Stimulated activated CD8-positive, alpha-beta memory T cell treated with anti-CD3 and anti-CD28 coated beads, Interleukin-7, amount 100 ng/mL, for 48 hours (primary cell): ENCODE measurements at places on chromosomes 2 and 18.

DNA sequence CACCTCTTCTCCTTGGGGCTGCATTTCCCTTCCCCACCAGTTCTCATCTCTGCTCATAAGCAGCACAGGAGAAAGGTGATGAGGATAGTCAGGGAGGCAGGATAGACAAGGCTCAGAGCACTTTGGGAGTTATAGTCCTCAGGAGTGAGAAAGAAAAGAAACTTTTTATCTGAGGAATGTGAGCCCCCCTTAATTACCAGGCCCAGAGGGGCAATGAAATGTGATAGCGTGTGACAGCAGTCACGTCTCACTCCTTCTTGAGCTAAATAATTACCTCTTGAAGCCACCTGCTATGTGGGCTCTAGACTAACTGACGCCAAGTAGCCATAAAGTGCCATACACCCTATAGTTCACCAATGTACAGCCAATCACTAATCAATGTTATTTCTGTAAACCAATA, 105.8 kb downstream of the SPP2 start:
- no peak for DNase-seq

GRCh38 chr2:204891739-204892138, 346.5 kb downstream of the PARD3B start:
- DNase-seq = no peak

- DNase-seq = no peak
Observed at GRCh38 chr2:129794116-129794515, 185.3 kb upstream of the RAB6C start.

GRCh38 chr2:207491086-207491485, 38.7 kb upstream of the CREB1 start:
- no peak for DNase-seq

GRCh38 chr2:169275696-169276444, 86.5 kb downstream of the LRP2 start:
- DNase-seq = no peak

DNA sequence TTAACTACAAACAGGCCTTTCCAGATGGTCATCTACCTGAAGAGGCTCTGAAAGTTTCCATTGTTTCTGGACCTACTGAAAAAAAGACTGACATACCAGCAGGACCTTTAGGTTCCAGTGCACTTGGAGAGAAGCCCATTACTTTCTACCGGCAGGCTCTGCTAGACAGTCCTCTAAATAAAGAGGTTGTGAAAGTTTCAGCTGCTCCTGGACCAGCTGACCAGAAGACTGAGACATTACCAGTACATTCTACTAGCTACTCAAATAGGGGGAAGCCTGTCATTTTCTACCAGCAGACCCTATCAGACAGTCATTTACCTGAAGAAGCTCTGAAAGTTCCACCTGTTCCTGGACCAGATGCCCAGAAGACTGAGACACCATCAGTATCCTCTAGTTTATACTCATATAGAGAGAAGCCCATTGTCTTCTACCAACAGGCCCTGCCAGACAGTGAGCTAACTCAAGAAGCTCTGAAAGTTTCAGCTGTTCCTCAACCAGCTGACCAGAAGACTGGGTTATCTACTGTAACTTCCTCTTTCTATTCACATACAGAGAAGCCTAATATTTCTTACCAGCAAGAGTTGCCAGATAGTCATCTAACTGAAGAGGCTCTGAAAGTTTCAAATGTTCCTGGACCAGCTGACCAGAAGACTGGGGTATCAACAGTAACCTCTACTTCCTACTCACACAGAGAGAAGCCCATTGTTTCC, 65.8 kb downstream of the ALMS1 start:
- no peak for DNase-seq

GRCh38 chr2:142234741-142235140, 103.9 kb upstream of the LRP1B start:
- no peak for DNase-seq

DNA sequence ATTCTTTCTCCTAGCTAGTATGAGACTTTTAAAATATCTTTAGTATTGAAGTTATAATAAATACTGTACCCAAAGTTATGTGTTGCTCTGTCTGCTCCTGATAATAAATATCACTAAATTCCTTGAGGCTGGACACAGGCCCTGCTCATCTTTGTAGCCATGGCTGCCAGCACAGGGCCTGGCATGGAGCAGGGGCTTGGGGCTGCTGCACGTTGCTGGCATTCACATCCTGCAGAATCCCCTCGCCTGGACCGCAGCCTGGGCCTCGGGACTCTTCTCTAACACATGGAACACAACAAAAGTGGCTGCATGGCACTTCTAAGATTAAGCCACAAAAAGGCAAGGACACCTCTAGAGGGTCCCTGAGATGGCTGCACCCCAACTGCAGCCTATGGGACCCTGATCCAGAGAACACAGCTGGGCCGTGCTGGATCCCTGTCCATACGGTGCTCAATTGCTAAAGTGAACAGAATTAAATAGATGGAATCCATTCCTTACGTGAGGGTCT, 477.5 kb upstream of the MYT1L start:
- DNase-seq = no peak

DNA sequence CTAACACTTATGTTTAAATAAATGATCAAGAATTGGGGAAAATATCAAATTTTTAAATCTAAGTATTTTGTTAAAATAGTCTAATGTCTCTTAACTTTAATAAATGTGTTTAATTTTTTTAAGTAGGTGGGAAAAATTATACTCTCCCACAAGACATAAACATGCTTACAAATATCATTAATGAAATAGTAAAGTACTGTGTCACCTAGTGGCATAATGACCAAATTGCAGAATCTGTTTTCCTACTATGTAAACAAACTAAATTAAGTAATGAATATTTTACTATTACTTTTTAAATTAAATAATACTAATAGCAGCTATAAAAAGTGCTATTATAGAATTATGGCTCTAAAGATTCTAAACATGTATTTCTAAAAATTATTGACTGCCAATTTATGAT, 52.0 kb upstream of the CHAC2 start:
- DNase-seq = no peak

DNA sequence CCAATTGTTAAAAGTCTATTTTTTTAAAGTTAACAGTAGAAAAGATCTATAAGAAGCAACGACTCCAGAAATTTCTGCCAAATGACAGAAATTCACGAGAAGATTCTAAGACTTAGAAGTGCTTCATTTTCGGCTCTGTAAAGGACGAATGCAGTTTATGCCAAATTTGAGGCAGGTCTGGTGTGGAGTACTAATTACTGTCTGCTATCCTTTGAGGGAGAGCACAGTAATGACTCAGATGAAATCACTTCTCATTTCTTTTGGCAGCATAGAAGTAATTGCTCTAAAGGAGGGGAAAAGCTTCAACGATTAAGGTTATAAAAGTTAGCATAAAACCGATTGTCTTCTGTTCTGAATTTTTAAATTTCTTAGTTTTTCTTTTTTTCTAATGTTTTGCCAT, 11.4 kb downstream of the G6PC2 start:
- DNase-seq = no peak

- DNase-seq = no peak
Observed at GRCh38 chr18:26757263-26758019, 108.1 kb downstream of the AQP4 start.

GRCh38 chr18:79465392-79465991, 69.8 kb downstream of the NFATC1 start:
- no peak for DNase-seq

DNA sequence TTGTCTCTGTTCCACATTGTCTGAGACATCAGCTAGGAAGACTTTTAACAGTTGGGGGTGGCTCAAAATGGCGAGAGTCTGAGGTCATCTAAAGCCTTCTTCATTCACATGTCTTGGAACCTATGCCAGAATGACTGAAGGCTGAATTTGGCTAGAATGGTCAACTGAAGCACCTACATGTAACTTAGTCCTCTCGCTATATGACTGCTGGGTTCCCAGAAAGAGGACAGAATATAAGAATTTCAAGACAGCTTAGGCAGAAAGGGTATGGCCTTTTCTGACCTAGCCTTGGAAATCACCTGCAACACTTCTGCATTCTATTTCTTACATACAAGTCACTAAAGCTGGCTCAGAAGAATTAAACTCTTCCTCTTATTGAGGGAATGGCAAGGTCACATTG, 75.6 kb upstream of the OTX1 start:
- no peak for DNase-seq

- DNase-seq = no peak
Observed at GRCh38 chr2:224369028-224369632, 32.8 kb downstream of the FAM124B start.

DNA sequence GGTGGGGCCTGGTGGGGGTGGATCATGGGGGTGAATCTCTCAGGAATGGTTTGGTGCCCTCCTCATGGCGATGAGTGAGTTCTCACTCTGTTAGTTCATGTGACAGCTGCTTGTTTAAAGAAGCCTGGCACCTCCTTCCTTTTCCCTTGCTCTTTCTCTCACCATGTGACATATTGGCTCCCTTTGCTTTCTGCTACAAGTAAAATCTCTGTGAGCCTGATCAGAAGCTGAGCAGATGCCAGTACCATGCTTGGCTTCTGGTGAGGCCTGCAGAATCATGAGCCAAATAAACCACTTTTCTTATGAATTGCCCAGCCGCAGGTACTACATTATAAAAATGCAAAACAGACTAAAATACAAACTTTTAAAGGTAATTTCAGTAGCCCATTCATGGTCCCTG, 73.4 kb upstream of the TEX51 start:
- DNase-seq = no peak

- DNase-seq = no peak
Observed at GRCh38 chr2:231502596-231502995, 27.6 kb downstream of the NMUR1 start.

- DNase-seq = no peak
Observed at GRCh38 chr2:30178618-30179434, 32.0 kb downstream of the YPEL5 start.

GRCh38 chr2:162067596-162067995, 6.4 kb downstream of the DPP4 start:
- no peak for DNase-seq

- DNase-seq = no peak
Observed at GRCh38 chr18:23336101-23336500, 117.0 kb upstream of the RIOK3 start.

- no peak for DNase-seq
Observed at GRCh38 chr2:165567273-165567672, 97.8 kb downstream of the CSRNP3 start.

DNA sequence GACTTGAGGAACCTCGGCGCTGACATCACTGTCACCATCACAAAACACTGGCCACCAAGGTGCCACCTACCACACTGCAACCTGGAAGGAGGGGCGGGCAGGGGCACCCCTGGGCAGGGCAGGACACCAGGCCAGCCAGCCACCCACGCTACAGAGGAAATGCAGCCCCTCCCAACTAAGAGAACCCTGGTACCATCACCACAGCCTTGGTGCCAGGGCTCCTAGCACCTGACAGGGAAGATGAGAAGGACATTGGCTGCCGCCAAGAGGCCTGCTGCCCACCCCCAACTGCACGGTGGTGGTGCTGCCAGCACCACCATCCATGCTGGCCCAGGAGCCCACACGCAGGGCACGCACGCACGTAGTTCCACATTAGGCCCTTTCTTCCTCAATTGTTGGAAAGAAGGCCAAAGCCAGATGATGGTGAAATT, 88.7 kb downstream of the HDAC4 start:
- DNase-seq = no peak

DNA sequence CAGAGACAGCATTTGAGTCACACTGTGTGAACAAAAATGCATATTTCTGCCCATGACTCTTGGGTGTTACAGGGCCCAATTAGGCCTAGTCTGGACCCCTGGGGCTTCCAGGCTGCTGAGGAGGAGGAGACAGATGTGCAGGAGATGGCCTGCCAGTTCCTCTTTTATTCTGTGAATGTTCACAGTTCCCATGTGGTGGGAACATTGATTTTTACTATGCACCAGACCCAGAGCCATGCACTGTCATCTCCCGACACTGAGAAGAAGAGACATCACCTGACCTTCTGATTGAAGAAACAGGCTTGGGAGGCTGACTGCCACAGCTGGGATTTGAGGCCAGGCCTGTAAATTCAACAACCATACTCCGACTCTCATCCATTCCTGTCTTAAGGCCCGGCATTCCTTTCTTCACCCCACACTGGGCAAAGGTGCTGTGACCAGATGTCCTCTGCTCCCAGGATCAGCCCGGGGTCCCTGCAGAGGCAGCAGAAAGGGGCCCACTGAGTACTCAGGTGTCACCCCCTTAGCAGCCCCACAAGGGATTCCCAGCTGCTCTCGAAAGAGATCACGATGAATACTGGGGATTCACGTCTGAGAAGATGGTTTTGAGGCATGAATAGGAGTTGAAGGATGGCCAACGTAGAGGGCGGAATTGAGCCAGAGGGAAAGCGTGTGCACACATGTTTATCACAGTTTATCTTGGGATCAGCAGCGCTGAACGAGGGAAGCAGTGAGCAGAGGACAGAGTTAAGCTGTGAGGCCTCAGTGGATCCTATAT, 3.6 kb upstream of the TFCP2L1 start:
- no peak for DNase-seq

- no peak for DNase-seq
Observed at GRCh38 chr18:2171840-2172625, 399.3 kb downstream of the METTL4 start.

- no peak for DNase-seq
Observed at GRCh38 chr18:76354348-76354747, 140.7 kb downstream of the ZNF516 start.

- no peak for DNase-seq
Observed at GRCh38 chr2:184735611-184736010, 137.3 kb downstream of the ZNF804A start.

DNA sequence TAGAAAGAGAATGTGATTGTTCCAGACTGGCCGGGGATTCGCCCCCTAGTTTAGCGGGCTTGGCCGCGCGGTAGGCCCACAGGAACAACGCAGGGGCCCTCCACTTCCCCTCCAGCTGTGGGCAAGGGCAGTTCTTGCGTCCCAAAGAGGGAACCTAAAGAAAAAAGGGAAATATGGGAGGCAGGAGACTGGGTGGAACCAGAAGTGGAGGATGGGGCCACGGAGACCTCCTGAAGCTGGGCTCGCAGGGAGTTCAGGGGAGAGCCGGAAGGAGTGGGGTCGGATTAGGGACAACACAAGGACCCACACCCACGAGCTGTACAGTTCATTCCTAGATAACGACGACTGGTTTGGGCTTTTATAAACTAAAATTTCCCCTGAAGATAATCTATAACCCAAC, 18.2 kb downstream of the GNLY start:
- DNase-seq = no peak

DNA sequence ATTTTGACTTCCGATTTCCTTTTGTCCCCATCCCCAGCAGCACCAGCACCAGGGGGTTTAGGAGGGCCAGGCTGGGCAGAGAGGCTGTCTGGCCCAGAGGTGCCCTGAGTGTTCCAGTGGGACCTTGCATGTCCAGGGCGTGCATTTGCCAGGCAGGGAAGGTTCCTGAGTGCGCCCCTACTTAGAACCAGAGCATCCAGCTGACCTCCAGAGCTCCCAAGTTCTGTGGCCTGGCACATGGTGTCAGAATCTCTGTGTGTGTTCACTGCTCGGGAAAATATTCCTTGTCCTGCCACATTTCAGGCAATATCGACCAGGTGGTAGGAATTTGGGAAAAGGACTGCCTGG, 5.5 kb downstream of the SIX3 start:
- DNase-seq = no peak
